ENCODE measurements at places on chromosomes 6 and 20.

DNA sequence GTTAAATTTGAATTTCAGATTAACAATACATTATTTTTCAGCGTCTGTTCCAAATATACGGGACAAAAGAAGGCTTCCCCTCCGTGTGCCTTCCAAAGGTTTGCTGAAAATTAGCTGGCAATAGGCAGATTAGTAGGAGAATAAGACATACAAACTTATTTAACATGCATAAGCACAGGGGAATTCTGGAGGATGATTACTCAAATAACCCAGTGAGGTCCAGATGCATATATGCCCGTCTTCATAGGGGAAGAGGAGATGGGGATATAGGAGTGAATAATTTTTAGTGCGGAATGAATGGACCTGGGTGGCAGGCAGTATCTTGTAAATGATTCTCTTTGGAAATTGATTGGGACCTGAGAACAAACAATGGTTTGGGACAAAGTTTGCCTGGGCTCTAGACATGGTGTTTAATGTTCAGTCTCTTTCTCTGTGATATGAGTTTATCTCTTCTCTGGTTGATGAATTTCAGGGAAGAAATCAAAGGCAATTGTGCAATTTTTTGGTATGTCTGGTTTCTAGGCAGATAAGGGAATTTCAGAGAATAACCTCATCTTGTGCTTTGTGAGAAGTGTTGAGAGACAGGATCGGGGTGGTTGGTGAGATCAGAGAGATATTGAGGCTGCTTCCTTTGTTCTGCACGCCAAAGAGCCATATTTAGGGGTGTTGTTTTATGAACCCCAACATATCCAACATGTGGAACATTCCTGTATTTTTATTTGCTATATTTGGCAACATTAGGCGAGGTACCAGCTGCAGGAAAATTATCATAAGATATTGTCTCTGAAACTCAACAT, 63.7 kb downstream of the MKKS start:
- no peak for DNase-seq

- DNase-seq = no peak
These were observed 270.8 kb downstream of the PREX1 start for GRCh38 chr20:48556956-48557355.

GRCh38 chr20:35849706-35850105, 77.9 kb downstream of the PHF20 start:
- DNase-seq = no peak

DNA sequence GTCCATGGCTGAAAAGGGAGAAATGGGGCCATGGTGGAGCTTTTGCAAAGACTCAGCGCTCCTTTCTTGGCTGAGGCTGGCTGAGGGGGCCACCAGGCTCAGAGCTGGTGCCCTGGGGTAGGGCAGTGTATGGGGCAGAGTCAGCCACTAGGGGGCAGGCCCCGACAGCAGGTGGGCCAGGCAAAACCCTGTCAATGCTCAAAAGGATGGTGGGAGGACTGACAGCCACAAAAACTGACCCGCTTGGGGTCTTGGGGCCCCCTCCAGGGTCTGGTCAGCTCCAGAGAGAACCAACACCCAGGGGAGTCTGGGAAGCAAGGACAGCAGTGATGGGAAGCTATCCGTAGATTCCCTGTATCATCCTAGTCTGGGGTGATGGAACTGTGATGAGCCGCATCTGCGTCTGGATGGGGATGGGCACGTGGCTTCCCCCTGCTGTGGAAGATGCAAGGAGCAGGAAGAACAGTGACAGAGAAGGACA, 306.9 kb downstream of the DHX35 start:
- DNase-seq = no peak
